Stimulated activated CD4-positive, alpha-beta T cell treated with anti-CD3 and anti-CD28 coated beads, Interleukin-4, amount 100 ng/mL, for 1 hour (primary cell): ENCODE measurements at places on chromosomes 2 and 18.

- no peak for DNase-seq
These were observed 120.5 kb upstream of the ZFP36L2 start for GRCh38 chr2:43346602-43347567.

GRCh38 chr2:190922376-190922775 lies 41.8 kb downstream of the GLS start:
- DNase-seq = no peak

- DNase-seq = no peak
These were observed 234.5 kb downstream of the VAPA start for GRCh38 chr18:10148189-10148929.

DNA sequence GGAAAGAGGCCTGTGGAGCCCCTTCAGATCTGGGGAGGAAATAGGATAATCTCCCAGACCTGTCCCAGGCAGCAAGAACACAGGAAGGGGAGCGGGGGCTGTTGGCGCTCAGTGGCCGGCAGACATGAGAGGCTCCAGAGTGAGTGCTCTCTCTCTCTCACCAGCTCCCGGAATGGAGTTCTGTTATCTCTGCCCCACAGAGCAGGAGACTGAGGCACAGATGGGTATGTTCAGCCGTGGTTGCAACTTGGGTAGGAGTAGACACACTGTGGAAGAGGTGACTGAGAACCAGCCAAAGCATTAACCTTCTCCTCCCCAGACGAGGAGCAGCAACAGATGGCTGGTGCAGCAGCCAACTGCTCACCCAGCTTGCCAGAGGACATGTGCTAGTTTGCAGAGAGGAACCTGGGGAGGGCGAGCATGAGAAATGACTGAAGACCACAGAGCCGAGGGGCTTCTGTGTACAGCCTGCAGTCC lies 82.0 kb downstream of the NRP2 start:
- no peak for DNase-seq

DNA sequence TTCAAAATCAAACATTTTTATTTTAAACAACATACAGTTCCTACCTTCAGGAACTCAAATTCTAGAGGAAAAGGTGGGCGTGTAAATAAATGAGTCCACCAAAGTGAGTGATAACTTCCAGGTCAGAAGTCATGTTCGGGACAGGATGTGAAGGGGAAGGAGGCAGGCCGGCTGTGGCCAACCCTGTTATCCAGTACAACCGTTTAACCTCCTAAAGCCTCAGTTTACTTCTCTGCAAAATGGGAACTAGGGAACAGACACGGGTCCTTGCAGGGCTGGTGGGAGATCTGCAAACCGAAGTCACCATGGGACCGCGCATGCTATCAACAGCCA lies 373 bp downstream of the EIPR1 start:
- DNase-seq = peak; percentile 20
